ENCODE measurements at places on chromosomes 3 and 15.

- no peak for DNase-seq
Measured at GRCh38 chr3:141784531-141784930, 21.3 kb downstream of the GRK7 start.

DNA sequence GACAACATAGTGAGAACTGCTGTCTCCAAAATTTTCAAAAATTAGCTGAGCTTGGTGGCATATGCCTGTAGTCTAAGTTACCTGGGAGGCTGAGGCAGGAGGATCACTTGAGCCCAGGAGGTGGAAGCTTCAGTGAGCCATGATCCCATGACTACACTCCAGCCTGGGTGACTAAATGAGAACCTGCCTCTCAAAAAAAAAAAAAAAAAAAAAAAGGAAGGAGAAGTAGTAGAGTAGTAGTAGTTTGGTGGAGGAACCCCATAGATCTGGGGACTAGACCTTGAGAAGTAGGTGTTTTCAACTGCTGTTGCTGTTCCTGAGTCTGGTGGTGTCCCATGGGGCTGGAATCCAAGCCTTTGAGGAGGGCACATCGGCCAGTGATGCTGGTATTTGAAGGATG lies 38.4 kb upstream of the UBE2E2 start:
- DNase-seq = no peak

DNA sequence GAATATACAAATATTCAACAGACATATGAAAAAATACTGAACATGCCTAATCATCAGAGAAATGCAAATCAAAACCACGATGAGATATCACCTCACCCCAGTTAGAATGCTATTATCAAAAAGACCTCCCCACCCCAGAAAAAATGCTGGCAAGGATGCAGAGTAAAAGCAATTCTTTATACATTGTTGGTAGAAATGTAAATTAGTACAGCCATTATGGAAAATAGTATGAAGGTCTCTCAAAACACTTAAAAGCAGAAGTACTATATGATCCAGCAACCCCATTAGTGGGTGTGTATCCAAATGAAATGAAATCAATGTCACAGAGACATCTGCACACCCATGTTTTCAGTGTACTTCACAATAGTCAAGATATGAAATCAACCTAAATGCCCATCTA lies 308.7 kb downstream of the CHST2 start:
- no peak for DNase-seq

GRCh38 chr15:65329288-65329983 lies 25.0 kb downstream of the RNU5B-1 start:
- no peak for DNase-seq

All from femur (tissue), 1 donor.